NCI-H2171 treated with DMSO at 0.1 percent for 48 hours (cell line): ENCODE measurements at places on chromosomes 11 and 22.

- DNase-seq: no peak
Measured at GRCh38 chr22:48947636-48948035, 880.0 kb downstream of the BRD1 start.

GRCh38 chr22:40635940-40636379, 559 bp downstream of the MRTFA start:
- DNase-seq: no peak

DNA sequence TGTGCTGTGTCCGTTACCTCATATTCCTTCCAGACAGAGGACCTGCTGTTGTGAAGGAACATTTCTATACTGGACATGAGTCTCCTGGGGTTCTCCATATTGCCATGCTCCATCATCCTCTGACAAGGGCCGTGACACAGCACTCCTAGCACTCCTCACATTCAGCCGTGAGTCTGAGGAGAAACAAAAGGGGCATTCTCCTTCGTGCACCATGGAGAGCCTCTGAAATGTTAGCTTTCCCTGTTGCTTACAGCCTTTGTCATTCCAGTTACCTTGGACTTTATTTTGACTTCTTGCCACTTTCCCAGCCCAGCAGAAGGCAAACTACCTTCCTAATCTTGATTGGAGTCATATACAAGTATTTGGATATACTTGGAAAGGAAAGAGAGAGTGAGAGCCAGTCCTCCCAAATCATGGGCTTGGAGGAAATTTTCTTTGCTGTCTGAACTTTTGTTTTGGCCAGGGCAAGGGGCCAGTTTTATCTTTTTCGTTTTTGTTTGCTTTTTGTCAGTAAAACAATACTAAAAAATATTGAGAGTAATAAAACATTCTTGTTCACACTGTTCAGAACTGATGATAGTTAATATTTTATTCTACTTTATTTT, 29.1 kb upstream of the TECTA start:
- no peak for DNase-seq

DNA sequence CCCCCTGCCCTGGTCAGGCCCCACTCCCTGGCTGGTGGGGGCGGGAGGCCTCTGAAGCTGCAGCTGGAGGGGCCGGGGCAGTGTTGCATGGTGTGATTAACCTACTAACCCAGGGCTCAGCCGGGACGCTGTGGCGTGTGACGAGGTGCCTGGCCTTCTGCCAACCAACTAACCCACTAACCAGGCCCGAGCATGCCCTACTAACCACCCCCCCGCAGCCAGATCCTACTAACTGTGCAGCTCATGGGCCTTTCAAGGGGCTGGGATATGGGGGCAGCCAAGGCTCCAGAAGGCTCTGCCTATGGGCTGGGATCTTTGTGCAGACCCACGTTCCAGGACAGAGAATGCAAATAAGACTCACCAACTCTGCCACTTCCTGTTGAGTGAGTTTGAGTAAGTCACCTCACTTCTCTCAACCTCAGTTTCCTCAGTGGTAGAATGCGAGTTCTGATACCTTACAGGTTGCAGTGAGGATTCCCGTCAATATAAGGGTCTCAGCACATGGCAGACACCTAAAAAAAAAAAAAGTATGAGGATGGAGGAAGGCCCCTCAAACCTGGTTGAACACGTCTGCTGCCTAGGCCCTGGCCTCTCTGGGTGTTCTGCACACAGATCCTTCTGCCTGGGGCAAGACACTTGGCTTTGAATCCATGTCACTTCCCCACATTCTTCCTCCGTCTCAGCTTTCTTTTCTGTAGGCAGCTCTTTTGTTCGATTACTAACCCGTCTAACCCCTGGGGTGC, 14.1 kb downstream of the MIAT start:
- DNase-seq: peak; percentile 30

GRCh38 chr11:37371346-37371970, 773.4 kb upstream of the RAG2 start:
- no peak for DNase-seq
